HL-60 (cell line): ENCODE measurements at places on chromosomes 11 and 22.

GRCh38 chr22:49613511-49614270, 214.0 kb downstream of the BRD1 start:
- no peak for DNase-seq

DNA sequence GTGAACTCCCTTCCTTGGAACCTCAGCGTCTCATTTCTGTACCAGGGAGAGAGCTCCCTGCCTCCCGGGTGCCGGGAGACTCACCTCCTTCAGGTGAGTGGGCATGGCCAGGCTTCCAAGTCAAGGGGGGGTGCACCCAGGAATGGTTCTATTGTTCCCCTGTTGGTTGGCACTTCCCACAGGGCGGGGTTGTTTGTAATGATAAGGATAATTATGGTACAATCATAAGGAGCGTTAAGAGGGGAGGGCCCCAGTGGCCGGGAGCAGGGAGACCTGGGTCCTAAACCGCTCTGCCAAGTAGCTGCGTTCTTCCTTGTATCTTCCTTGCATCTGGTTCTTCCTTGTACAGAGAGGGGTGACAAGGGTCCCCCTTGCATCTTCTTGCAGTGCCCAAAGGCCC, 79.1 kb downstream of the LRRC32 start:
- no peak for DNase-seq

DNA sequence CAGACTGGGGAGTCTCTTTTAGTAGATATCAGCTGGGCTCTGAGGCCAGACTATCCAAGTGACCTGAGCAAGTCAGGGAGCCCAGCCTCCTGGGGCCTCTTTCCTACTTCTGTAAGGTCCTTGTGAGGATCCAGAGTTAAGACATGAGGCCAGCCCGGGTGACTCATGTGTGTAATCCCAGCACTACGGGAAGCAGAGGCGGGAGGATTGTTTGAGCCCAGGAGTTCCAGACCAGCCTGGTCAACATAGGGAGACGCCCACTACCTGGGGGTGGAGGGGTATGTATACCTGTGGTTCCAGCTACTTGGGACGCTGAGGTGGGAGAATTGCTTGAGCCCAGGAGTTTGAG, 36.9 kb upstream of the POLA2 start:
- no peak for DNase-seq

DNA sequence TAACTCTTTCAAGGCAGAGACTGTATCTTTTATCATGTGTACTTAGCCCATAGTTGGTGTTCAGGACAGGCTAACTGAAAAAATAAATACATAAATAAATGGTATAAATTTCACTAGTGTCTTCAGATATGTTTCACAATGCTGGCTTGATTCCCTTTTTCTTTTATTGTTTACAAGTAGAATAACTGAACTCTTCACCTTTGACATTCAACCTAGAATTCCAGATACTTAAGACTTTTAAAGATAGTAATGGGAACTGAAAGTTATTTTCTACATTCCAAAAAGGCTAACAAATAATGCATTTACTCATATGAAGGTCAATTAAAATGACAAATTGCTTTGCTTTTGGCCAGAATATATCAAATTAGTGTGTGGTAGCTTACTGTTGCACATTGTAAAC, 411.3 kb upstream of the TENM4 start:
- no peak for DNase-seq

GRCh38 chr11:87600938-87601337, 563.2 kb downstream of the TMEM135 start:
- no peak for DNase-seq

GRCh38 chr11:125139778-125140177, 24.8 kb upstream of the PKNOX2 start:
- no peak for DNase-seq

- no peak for DNase-seq
Observed at GRCh38 chr11:80733790-80734189, 1293.0 kb upstream of the TENM4 start.

DNA sequence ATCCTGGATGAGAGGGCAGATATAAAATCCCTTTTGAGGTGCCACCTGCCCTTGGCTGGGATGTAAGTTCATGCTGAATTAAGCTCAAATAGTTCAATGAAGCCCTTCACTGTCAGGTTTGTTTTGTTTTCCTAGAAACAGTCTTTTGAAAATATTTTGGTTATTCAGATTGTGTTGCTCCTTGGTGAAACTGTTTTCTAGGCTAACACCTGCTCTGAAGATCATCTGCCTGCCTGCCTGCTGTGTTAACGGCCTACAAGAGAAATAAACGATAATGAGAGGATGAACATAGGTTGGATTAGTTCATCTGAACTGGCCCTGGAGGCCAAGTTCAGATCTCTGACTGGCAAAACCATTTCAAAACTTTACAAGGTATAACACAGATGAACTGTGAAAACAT, 67.4 kb downstream of the ZBTB44 start:
- no peak for DNase-seq

GRCh38 chr11:125211191-125211947, 46.8 kb downstream of the PKNOX2 start:
- DNase-seq: no peak

- DNase-seq: no peak
Observed at GRCh38 chr11:70297341-70297740, 26.9 kb downstream of the PPFIA1 start.

- DNase-seq: no peak
Observed at GRCh38 chr11:44244639-44245310, 65.2 kb downstream of the ALX4 start.

DNA sequence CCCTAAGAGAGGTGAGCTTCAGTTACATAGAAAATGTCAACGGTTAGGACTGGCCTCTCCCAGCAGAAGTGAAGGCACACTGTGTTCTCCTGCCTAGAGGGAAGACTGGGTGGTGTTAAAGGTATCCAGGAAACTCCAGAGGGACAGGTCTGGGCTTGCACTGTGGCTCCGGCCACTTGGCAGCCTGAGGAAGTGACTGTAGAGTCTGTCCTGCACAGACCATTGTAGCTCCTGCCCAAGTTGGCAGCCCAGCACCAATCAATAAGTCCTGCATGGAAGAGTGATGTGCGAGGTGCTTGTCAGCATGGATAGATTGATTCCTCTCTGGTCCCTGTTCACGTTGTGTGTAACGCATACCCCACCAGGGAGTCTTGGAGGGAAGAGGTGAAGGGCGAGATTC, 284.8 kb downstream of the TENM4 start:
- DNase-seq: no peak

- DNase-seq: no peak
Observed at GRCh38 chr11:96842731-96843130, 452.9 kb downstream of the JRKL start.

- DNase-seq: peak; percentile 46
Observed at GRCh38 chr11:124301548-124301947, 12.2 kb downstream of the OR8D1 start.

- no peak for DNase-seq
Observed at GRCh38 chr11:17414317-17414737, 25.9 kb upstream of the KCNJ11 start.

- no peak for DNase-seq
Observed at GRCh38 chr11:64036087-64037026, 626 bp downstream of the FLRT1 start.

DNA sequence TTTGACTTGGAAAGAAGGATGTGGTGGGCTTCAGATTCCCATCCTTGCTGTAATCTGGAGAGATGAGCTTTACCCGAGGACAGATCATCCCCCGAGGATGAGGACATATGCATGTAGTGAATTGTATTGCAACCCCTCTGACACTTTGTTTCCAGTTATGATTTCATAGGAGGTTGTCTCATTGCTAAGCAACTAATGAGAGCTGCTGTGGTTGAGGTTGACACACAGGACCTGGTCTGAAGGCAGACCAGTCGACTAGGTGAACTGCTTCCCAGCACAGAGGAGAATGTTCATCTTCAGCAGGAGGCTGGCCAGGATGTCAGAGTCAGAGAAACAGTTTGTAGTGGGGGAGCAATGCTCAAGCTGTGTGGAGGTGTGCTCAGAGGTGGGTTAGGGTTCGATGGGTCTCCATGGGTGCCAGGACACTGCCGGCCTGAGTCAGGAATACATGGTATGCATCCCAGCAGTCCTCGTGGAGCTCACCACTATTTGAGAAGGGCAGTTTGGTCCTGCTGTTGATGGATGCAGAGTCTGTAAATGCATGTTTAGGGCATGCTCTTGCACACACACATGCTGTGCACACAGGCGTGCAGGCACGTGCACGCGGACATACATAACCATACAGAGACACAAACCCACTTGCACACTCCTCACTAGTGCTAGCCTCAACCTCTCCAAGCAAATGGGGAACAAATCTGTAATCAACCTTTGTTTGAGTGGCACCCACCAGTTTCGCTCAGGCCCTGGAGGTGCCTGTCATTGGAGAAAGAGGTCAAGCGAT, 153.7 kb downstream of the TBC1D22A start:
- DNase-seq: no peak

- DNase-seq: no peak
Observed at GRCh38 chr11:1573903-1574237, 1.8 kb upstream of the DUSP8 start.

DNA sequence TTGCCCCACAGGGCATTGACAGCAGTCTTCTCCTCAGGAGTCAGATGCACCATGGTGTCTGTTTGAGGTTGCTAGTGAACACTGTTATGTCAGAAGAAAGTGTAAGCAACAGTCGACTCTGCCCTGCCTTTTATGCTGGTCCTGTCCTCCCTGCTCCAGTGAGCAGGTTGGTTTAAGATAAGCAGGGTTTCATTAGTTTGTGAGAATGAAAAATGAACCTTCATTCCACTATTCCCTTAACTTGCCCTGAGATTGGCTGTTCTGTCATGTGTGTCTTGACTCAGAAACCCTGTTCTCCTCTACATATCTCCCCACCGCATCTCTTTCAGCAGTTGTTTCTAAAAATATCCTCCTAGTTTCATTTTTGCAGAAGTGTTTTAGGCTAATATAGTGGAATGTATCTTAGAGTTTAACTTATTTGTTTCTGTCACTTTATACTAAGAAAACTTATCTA, at the start of gene HBD:
Gene HBD (minus strand): TSS at position 103 of the 454 bp plus-strand sequence. CDS start 50 bp downstream, at position 53.
- DNase-seq: no peak

GRCh38 chr11:845872-846495, 3.3 kb downstream of the TSPAN4 start:
- no peak for DNase-seq

DNA sequence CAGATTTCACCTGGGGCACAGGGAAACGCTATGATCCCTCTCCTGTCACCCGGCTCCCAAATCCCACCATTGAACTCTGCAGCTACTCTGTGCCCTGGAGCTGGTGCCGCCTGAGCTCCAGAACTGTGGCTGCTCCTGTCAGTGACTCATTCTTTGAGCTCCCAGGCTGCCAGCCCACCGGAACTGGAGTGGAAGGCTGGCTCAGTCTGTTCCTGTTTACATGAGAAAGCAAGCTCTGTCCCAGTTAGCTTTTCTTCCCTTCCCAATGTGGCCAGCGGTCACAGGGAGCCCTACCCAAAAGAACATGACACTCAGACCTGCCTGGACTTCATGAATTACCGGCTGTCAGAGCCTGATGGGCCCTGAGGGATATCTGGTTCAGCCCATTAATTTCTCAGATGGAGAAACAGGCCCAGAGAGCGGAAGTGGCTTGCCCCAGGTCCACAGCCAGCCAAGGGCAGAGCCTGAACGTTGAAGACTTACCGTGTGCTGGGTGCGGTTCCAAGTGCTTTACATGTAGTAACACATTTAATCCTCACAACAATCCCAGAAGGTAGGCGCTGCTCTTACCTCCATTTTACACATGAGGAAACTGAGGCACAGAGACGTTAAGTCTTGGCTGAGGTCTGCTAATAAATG, 23.8 kb upstream of the IGSF22 start:
- DNase-seq: no peak

- no peak for DNase-seq
Observed at GRCh38 chr22:38070250-38070921, 13.2 kb downstream of the PICK1 start.

GRCh38 chr22:44186121-44186510, 5.4 kb downstream of the PARVG start:
- no peak for DNase-seq

GRCh38 chr22:25083056-25083806, 116.4 kb upstream of the CRYBB3 start:
- DNase-seq: no peak

DNA sequence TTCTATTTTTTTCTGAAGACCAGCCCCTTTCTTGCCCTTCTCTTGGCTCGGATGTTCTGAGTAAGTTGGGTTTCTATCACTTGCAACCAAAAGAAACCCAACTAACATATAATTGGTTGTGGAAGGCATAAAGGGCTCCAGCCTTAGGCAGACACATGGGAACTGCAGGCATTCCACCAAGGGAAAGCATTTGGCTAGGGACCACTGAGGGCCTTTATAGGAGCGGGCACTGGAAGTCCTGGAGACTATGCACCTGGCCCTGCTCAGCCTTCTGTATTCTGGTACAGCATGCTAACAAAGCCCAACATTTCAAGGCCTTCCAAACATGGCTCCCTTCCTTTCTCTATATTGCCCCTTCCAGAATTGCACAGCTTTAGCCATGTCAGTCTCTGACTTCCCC, 17.6 kb upstream of the LMO1 start:
- DNase-seq: no peak

DNA sequence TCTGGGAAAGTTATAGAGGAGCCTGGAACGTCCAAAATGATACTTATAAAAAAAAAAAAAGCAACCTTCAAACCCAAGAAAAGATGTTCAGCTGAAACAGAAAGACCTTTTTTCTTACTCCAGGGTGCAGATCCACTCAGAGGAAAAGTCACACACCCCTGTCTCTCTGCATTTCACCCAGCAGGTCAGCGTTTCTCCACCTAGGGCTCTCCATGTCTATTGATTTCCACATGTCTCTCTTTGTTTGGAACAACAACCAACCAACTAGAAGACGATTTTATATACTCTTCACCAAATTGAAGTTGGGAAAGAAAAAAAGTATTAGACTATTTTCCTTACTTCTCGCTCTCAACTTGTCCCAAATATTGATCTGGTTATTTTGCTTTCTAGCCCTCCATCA, 42.2 kb upstream of the BLID start:
- no peak for DNase-seq

DNA sequence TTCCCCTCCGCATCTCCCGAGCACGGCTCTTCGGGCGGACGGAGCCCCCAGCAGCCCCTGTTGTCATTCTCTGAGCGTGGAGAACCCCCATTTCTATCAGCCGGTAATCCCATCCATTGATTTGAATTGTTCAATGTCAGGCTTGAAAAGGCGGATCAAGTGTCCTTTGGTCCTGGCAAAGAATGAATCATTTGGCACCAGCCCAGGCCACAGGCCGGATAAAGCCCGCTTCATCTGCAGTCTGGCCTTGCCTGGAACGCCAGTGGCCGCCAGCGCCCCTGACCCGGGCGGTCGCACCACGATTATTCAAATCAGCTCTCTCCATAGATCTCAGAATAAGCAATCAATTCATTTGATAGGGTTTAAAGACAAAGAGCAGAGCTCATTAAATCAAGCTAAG, 188.9 kb downstream of the BRD1 start:
- no peak for DNase-seq

- DNase-seq: peak; percentile 60
Observed at GRCh38 chr11:34358258-34358727, 483 bp upstream of the ABTB2 start.

GRCh38 chr11:46334211-46334610, 13.1 kb upstream of the DGKZ start:
- no peak for DNase-seq

GRCh38 chr11:102399189-102399588, 52.2 kb downstream of the BIRC2 start:
- DNase-seq: no peak

GRCh38 chr11:61509043-61510029, 787 bp downstream of the LRRC10B start:
- DNase-seq: peak; percentile 76

- DNase-seq: no peak
Observed at GRCh38 chr11:64869571-64870175, 8.7 kb downstream of the EHD1 start.
